Stimulated activated CD4-positive, alpha-beta T cell treated with anti-CD3 and anti-CD28 coated beads, Interleukin-15, amount 100 ng/mL, for 24 hours (primary cell): ENCODE measurements at places on chromosomes 11 and 22.

DNA sequence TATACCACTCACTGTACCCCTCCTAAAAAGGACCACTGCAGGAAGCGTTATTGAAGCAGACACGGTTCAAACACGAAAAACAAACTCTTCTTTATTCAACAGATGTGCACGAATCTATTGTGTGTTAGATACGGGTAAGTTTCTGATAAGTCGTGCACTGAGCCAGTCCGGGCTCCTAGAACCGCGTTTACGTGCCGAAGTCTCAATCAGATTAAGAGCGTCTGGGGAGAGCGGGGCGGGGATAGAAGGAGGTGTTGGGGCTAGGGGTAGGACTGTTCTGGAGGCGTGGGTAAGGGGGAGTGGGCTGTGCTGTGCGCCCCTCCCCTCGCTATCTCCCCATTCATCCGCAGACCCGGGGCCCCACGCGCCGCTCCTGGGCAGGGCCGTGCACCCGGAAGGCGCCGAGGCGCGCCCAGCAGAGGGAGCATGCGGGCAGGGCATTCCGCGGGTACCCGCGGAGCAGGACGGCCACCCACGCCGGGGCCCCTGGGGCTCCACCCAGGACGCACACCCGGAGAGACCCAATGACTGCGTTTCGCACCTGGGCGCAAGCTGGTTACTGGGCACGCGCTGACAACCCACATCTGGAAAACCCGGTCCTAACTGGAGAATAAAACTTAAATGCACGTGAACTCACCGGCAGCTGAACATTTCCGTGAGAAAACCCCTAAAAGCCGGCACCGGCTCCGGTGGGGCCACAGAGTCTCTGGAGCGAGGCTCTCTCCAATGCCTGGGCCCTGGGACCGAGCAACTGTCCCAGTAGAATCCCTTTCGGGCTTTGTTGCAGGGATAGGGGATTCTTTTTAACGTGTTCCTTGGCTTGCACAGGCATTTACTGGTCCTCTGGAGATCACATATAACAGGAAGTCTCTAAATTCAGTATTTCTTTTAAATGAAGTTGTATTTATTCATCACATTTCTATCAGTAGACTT lies 40.6 kb downstream of the WEE1 start:
- peak; percentile 97 for DNase-seq

DNA sequence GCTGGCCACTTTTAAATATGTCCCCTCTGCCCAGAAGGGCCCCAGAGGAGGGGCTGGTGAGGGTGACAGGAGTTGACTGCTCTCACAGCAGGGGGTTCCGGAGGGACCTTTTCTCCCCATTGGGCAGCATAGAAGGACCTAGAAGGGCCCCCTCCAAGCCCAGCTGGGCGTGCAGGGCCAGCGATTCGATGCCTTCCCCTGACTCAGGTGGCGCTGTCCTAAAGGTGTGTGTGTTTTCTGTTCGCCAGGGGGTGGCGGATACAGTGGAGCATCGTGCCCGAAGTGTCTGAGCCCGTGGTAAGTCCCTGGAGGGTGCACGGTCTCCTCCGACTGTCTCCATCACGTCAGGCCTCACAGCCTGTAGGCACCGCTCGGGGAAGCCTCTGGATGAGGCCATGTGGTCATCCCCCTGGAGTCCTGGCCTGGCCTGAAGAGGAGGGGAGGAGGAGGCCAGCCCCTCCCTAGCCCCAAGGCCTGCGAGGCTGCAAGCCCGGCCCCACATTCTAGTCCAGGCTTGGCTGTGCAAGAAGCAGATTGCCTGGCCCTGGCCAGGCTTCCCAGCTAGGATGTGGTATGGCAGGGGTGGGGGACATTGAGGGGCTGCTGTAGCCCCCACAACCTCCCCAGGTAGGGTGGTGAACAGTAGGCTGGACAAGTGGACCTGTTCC lies 46.5 kb downstream of the GRAMD4 start:
- DNase-seq = no peak

GRCh38 chr11:48041877-48042695 lies 61.7 kb downstream of the PTPRJ start:
- no peak for DNase-seq

DNA sequence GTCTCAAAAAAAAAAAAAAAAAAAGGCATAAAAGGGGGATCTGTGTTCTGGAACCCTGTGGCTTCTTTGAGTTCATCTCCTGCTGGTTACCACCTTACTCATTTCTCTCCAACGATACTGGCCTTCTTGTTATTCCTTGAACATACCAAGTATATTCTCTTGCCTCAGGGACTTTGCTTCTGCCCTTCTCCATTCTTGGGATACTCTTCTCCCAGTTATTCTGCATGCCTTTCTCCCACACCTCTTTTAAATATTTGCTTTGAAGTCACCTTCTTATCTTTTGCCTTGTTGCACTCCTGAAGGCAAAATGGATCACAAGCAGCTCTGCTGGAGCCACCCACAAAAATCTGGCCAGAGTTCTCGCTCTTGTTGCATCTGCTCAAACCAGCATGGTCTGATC lies 76.0 kb upstream of the RRM1 start:
- no peak for DNase-seq

DNA sequence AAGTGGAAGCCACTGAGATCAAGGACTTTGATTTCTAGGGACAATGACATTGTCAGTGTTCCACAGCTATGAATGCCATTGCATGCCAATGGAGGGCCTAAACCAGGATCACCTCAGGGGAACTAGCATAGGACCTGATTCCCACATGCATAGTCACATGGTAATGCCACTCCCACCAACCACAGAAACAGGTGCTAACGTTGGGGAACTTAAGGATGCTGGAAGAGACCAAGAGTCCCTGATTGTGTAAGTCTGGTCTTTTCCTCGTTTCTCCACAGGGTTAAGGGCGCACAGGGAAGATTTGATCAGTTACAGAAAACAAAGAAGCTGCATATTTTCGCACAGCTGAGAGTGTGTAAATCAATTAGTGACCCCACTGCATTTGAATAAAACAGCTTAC lies 59.4 kb upstream of the CD44 start:
- no peak for DNase-seq

DNA sequence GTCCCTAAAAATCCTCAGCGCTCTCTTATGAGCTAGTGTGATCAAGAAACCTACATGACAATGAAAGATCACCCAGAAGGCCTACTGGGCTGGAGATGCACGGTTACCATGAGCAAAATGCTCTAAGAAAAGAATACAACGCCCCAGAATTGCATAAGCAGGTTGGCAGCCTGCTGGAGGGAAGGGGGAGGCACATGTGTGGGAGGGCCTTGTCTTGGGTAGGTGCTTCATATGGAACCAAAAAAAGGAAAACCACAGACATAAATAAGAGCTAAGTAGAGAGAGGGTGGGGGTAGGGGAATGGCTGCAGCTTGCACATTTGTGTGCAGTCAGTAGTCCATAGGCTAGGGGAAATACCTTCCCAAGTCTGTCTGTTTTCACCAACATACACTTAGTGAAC lies 2.8 kb downstream of the SIAE start:
- peak; percentile 36 for DNase-seq

DNA sequence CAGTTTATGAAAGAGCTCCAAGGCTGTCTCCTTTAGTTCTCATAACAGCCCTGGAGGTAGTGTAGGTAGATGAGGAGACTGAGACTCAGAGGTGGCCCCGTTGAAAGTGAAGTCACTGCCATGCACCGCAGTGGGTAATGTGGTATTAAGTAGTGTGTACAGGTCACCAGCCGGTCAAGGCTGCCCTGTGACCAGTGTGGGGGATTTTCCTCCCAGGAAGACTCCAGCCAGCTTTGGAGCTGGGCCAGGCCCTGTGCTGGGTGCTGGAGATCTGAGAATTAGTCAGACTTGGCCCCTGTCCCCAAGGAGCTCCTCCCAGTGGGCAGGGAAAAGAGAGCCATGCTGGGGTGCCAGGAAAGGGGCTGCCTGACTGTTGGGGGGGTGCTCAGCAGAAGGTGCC lies 5.3 kb downstream of the OMP start:
- DNase-seq = no peak

- DNase-seq = no peak
Measured at GRCh38 chr11:117620086-117620485, 176.9 kb downstream of the DSCAML1 start.

DNA sequence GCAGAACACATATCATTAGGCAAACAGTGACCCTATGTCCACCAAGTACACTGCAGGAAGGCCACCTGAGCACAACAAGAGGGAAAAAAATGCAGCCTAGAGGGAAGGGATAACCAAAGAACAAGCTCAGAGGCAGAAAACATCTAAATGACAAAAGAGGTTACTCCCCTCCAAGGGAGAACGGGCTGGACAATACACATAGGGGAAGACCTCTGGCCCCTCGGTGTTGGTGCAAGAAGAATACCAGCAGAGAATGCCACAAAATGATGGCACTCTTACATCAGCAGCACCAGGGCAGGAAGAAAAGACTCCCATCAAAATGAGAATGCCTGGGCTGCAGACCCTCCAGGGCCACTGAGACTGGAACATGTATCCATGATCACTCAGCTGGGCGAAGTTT lies 66.6 kb upstream of the OPCML start:
- DNase-seq = no peak

DNA sequence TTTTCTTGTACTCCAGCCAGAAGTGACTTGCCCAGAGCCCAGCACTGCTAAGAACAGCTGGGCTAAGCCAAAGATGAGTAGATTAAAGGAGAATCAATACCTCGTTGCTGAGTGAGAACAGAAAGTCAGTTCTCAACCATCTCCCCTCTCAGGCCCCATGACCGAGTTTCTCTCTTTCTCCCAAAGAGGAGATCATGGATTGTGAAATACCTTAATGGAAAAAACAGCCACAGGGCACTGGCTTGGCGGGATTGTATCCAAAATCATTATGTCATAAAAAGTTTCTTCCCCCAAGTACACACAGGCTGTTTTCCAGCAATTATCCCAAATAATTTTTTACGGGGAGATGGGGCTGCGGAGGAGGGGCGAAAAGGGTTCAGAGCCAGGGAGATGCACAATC lies 111.8 kb upstream of the TMEM45B start:
- DNase-seq = no peak

DNA sequence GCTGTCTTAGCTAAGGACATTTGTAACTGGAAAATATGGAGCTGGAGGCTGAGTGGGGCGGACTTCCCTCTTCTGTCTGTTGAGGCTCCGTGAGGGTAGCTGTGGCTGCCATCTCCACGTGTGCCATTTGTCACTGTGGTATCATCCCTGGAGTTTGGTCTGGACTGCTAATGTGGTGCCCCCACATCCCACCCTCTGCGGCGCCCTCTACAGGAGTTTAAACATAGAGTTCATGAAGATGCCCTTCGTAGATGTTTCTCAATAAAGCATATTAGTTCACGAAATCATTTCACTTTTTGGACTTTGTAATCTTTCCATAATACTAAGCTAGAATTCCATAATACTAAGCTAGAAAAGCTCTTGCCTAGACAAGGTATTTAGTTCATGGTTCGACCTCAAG lies 52.4 kb downstream of the TECTA start:
- no peak for DNase-seq

DNA sequence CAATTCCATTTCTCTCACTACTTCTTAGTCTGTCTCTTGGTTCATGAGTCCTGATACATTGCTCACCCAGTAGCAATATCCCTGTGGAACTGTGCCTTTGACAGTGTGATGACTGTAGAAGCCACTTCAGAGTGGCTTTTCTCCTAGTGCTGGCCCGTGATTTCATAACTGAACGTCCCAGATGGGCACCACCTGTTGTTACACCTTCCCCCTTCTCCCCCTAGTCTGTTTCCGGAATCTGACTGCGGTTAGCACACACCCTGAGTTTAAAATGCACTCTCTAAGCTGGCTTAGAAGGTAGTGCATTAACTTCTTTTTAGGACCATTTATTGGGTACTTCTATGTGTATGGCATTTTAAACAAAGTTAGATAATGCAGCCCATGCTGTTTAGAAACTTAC lies 83.0 kb downstream of the ALX4 start:
- no peak for DNase-seq

- no peak for DNase-seq
Measured at GRCh38 chr22:20133930-20134549, 2.4 kb downstream of the ZDHHC8 start.

DNA sequence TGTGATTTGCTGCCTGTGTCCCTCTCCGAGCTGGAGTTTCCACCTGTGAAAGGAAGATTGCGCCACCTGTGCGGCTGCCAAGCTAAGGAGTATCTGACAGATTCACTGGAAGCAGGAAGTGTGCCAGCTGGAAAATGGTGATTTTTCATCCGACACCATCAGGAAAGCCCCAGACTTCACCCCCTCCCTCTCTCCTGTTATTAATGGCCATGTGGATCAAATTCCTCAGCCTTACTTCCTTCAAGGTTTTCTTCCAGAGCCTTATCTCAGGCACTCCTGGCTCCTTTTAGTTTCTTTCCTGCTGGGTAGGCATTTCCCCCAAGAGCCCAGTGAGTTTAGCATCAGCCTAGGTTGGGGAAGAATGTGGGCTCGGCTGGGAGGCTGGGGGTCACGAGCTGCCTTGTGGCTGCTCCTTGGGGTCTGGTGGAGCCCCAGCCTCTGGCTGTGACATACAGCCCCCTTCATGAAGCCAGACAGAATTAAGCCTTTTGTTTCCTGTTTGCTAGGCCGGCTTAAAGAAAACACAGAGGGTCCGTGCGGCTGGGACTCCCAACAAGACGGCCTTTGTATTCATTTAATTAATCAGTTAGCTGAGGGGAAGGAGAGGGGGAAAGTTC lies 37.1 kb downstream of the PKNOX2 start:
- DNase-seq = no peak

GRCh38 chr22:49586244-49586748 lies 241.4 kb downstream of the BRD1 start:
- no peak for DNase-seq

GRCh38 chr11:105110688-105111030 lies 28.9 kb downstream of the CARD18 start:
- no peak for DNase-seq

DNA sequence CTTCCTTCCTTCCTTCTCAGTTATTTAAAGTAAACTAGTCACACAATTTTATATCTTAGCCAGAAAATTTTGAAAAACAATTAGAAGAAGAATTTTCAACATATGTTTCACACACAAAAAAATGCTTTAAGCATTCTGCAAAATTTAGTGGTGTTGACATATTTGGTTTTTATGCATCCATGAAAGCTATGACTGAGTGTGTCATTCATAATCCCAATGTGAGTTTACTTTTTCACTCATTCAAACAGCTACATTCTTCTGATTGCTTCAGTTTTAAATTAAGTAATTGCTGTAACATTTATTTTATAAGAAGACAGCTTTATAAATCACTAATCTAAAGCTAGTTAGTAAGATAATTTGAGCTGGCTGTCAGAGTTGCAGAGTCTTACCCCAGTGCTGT lies 453.5 kb downstream of the LRRC4C start:
- DNase-seq = no peak
